ENCODE measurements at places on chromosomes 6 and 20.

GRCh38 chr20:52923123-52923937 is 48.8 kb upstream of the TSHZ2 start:
- DNase-seq: no peak

DNA sequence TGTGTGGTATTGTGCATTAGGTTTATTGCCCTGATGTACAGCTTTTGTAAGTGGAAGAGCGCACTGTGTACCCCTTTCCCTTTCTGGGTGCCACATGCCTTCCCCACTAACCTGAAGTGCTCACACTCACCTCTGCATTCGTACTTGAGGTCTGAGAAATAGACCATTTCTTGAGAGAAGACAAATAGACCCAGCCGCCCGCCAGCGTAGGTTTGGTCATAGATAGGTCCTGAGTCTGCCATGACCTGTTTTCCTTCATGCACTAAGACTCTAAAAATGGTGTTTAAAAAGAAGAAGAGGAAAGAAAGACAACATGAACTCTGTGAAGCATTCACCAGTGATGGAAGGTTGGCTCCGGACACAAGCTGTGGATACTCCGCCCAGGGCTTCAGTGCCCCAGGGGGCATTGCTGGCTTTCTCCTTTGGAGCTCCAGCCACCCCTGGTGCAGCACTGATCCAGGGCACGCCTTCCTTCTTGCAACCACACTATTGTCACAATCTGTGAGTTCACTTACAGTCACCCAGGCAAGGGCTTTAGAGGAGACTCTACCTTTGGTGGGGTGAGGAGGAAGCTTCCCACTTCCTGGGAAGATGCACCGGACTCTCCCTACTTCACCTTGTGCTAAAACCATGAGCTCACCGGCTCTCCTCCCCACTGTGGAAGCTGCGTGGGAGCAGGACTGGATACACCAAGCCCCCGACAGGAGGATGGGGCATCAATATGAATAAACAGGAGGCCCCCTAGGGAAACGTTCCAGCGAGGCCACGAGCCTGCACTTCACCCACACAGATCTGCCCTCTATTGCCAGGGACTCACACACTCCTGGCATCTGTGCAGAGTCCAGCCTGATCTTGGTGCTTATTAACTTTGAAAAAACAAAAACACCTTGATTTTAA is 33.3 kb downstream of the THBS2 start:
- no peak for DNase-seq

DNA sequence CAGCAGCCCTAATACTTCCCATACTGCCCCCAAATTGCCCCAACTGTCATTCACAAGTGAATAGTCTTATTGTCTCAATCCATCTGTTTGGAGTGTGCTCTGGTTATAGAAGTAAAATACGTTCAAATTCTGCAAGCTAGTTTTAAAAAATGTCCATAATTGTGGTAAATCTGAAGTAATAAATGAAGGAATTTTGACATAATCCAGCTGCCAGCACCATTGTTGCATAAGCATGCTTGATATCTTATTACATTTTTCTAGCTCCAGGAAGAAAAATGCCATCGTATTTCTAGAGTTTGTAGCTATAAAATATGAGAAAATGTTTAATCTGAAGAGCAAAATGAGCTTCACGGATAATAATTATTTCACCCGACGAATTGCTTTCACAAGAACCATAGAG is 664.7 kb downstream of the RFPL4B start:
- DNase-seq: no peak

DNA sequence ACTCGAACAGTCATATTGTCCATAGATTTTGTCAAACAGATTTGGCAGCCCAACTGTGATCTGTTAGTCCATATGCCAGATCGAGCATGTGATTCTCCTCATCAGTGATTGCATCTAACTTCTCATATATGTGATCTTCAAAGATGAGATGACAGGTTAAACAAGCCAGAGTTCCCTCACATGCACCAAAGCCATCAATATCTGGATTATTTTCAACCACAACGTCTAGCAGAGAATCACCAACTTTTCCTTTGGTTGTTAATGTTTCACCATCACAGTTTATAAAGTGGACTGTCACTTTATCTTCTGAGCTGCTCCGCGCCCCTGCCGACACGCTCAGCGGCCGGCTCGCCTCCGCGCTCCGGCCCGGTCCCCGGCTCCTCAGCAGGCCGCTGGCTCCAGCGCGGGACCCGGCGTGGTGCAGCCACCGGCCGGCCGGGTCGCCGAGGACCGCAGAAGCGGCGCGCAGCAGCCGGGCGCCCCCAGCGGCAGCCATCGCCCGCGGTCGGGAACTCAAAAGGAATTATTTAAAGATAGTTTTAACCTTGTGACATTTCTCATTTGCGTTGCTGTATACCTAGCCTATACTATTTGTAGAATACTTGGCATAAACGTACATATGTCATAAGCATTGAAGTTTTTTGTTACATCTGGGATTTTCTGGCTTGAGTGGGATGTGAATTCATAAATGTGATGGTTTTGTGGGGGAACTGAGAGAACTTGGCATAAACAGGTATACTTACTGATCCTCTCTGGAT is 40.1 kb upstream of the DYNLRB1 start:
- DNase-seq: no peak

DNA sequence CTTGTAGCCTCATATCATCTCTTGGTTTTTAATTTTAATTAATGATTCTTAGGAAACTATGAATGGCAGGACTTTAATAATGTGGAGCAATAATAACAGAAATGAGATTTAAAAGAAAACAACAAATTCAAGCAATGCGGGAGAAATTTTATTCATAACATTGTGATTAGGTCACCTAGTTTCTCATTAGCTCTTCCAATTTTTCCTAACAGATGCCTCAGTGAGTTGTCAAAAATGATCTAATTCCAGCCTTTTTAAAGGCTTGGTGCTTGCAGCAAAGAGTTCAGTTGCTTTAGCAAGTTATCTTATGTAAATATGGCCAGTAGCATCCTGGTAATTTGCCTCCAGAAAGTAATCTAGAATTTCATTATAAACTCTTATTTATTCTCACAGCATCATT is 20.4 kb downstream of the PDE7B start:
- no peak for DNase-seq

DNA sequence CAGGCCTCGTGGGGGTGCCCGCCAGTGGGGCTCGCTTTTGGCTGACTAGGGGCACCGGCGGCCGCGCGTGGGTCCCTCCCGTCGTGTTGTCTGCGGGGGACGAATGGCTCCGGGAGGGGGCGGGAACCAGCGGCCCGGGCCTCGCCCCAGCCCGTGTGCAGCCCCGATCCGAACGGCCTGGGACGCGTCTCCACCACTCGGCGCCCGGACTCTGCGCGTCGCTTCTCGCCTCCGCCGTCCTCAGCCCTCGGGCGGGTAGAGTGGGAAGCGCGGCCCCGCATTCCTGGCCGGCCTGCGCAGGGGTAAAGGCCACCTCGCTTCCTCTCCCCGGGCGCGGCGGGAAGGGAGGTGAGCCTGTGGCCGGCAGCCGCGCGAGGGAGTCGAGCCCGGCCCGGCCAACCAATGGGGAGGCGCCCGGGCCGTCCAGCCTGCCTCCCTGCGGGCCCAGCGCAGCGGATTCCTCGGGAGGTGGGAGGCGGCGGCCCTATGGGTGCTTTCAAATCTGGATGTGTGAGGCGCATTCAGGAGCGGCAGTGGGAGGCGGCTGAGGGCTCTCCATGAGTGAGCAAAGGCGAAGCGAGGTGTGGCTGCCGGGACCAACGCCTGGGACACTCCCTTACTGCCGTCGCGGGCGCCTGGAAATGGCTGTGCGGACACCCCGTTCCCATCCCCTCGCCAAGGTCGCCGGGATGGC is 1.1 kb upstream of the ZBTB46 start:
- no peak for DNase-seq

Data from cerebellar nuclear complex (tissue), 1 donor.